Activated CD4-positive, alpha-beta T cell treated with anti-CD3 and anti-CD28 coated beads for 4 hours (primary cell): ENCODE measurements at places on chromosomes 12 and 14.

- no peak for DNase-seq
Measured at GRCh38 chr12:104604995-104605675, 148.4 kb downstream of the CHST11 start.

- peak; percentile 10 for DNase-seq
Measured at GRCh38 chr12:48183876-48184548, 568 bp downstream of the CCDC184 start.

- peak; percentile 8 for DNase-seq
Measured at GRCh38 chr12:107322063-107322462, 228.7 kb upstream of the CRY1 start.

- DNase-seq: peak; percentile 60
Measured at GRCh38 chr14:24310646-24311604, at the start of gene LTB4R. Gene LTB4R (plus strand): TSS chr14:24311502. CDS start chr14:24315652, 4,150 bp downstream.

DNA sequence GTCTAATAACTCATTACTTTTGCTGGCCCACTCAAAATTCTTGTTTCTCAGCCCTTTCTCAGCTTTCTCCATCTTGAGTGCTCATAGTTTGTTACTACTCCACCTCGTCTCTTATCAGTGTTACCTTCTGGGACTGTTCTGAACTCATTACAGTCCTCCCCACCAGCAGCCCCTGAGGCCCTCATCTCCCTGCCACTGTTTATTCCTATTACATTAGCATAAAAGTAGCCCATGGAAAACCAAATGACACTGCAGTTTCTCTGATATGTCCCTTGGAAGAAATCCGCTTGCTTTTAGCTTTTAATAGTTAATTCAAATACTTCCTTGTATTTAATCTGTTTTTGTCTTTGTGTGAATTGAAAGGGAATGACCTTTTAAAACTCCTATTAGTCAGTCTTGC is 7.6 kb downstream of the AKAP6 start:
- no peak for DNase-seq

- no peak for DNase-seq
Measured at GRCh38 chr12:68452078-68452715, 120.0 kb upstream of the MDM1 start.

- no peak for DNase-seq
Measured at GRCh38 chr12:8057839-8058238, 8.3 kb downstream of the C3AR1 start.

- no peak for DNase-seq
Measured at GRCh38 chr14:69291891-69292561, 32.1 kb downstream of the GALNT16 start.
